ENCODE measurements at places on chromosomes 1 and 21.

GRCh38 chr1:14660801-14661200 lies 62.3 kb downstream of the KAZN start:
- DNase-seq: no peak

GRCh38 chr1:7726623-7727022 lies 44.5 kb upstream of the VAMP3 start:
- DNase-seq: no peak

- no peak for DNase-seq
These were observed at the start of gene CA14 for GRCh38 chr1:150257624-150258585. TSS of gene CA14 (plus strand) at chr1:150257774. CDS start at chr1:150258129, 355 bp downstream.

GRCh38 chr1:2983706-2984398 lies 37.4 kb upstream of the ACTRT2 start:
- DNase-seq: no peak

GRCh38 chr1:18805925-18806849 lies 53.3 kb downstream of the TAS1R2 start:
- no peak for DNase-seq

GRCh38 chr1:180199018-180199417 lies 31.0 kb upstream of the LHX4 start:
- DNase-seq: no peak

DNA sequence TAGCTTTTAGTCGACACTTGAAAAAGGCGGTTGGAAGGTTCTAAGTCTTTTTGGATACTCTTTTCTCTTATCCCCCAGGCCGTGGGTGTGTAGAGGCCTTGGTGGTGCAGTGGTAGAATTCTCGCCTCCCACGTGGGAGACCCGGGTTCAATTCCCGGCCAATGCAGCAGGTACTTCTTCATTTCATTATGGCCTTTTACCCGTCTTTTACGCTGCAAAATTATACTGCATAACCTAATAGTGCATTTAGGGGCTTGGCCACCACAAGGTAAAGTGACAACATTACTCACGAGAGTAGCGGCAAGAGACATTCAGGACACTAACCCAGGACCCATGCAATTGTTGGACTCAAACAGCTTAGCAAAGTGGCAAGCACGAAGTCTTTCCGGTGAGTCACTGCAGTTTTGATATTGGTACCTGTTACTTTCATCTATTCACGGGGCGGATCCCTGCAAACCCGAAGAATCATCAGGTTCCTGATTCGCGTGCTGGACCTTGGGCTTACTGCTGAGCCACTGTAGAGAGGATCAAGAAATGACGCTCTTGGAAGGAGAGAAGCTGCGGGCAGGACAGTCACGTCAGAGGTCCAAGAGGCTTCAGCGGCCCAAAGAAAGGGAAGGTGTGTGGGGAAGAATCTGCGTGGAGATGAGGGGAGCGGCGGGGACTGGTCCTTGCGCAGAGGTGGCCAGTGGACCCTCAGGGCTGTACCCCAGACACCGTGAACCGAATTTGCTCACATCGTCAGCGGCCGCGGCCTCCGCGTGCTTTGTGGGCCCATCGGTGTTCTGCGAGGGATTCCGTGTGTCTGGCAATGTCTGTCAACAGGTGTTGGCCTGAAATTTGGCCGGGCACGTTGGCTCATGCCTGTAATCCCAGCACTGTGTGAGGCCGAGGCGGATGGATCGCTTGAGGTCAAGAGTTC lies 12.9 kb upstream of the RNU1-4 start:
- DNase-seq: peak; percentile 30

DNA sequence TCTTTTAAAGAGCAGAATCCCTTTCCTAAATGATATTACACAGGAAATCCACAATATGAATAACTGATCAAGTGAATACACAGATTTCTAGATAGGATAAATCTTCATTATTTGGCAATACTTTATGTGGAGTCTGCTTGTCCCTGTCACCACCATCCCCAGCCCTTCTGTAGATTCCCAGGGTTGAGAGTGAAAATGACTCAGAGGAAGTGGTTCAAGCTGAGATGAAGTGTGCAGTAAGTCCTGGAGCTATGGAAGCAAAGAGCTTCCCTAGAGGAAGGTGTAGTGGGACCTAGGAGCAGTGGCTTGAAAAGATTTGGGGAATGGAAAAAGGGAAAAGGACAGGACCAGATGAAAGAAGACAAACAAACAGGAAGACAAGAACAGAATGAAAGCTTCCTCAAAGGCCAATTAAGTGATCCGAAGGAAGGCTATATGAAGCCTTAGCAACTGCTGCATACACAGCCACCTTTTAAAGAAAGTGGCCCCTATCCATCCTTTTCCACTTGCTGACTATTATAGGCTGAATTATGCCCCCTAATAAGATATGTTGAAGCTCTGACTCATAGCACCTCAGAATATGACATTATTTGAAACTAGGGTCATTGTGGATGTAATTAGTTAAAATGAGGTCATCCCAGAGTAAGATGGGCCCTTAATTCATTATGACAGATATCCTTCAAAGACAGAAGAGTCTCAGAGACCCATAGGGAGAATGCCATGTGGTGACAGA lies 96.5 kb upstream of the CAMK1G start:
- DNase-seq: no peak

- no peak for DNase-seq
These were observed 14.0 kb downstream of the OVAAL start for GRCh38 chr1:180572760-180573159.

DNA sequence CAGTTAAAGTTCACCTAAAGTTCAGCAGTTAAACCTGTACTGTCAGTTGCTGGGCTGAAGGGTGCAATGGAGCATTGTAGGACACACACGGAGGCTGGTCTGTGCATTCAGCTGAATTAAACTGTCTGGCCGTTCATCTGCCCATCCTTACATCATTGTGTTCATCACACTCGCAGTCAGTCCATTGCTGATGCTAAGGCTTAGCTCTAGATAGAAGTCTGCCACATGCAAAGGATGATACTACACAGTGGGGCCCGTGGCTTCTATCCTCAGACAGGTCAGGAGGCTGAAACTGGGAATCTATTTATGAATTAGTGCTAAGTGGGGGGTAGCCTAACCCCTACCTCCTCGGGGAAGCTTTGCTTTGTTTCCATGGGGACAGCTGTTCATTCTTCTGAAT lies 60.4 kb downstream of the CNIH3 start:
- DNase-seq: no peak

GRCh38 chr1:232335261-232335660 lies 294.7 kb downstream of the SIPA1L2 start:
- DNase-seq: no peak

- DNase-seq: no peak
These were observed 25.9 kb downstream of the IVNS1ABP start for GRCh38 chr1:185291159-185291558.

DNA sequence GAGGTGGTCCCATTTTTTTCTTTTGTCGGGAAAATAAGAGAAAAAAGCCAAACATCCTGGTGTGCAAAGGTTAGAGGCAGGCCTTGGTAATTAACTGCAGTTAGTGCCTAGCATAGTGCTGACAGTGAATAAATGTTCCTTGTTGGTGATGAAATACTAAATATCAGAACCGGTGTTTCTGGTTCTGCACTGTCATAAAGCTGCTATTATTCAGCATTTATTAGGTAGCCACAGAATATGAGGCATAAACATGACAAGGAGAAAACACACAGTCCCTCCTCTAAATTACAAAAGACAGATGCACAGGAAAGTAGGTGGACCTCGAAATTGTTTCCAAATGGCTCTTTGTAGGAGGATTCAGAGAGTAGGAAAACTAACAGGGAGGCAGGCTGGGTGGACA lies 122.0 kb upstream of the ADGRL2 start:
- DNase-seq: no peak

- no peak for DNase-seq
These were observed 10.0 kb upstream of the EPHA8 start for GRCh38 chr1:22553104-22553880.

GRCh38 chr1:54165146-54165545 lies 12.3 kb upstream of the CDCP2 start:
- DNase-seq: no peak

GRCh38 chr1:8910914-8911313 lies 32.4 kb upstream of the ENO1 start:
- no peak for DNase-seq

DNA sequence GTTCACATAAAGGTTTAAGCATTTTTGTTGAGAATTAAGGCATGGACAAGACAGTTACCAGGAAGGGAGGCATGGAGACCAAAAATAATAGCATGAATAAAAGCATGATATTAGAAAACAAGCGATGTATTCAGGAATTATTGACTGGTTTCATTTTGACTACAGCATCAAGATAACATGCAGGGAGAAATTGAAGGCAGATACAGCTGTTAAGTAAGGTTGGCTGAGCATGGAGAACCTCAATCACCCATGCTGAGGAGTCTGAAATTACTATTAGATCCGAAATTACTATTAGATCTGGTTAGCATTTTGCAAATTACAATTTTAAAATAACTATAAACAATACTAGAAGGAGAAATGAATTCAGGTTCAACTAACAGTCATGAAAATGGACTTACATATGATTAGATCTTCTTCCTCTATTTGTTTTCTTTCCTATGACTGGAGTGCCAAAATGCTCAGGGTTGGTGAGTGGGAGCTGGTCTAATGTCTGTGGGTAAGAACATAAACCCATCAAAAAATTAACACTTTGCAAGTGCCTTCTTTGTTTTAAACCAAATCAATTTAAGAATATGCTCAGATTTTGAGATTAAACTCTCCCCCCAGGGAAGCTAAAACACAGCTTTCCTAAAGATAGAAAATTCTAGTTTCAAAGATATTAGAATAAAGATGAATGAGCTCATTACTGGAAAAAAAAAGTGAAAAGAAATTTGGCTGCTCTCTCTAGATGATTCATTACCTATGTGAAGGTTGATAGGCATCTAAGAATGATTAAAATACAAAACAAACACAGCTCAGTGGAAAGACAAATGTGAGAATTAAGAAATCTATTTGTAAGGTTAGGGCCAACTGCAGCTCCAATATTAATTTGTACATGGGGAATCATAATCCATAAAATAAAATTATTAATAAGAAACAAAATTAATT lies 81.7 kb downstream of the ARID4B start:
- no peak for DNase-seq

DNA sequence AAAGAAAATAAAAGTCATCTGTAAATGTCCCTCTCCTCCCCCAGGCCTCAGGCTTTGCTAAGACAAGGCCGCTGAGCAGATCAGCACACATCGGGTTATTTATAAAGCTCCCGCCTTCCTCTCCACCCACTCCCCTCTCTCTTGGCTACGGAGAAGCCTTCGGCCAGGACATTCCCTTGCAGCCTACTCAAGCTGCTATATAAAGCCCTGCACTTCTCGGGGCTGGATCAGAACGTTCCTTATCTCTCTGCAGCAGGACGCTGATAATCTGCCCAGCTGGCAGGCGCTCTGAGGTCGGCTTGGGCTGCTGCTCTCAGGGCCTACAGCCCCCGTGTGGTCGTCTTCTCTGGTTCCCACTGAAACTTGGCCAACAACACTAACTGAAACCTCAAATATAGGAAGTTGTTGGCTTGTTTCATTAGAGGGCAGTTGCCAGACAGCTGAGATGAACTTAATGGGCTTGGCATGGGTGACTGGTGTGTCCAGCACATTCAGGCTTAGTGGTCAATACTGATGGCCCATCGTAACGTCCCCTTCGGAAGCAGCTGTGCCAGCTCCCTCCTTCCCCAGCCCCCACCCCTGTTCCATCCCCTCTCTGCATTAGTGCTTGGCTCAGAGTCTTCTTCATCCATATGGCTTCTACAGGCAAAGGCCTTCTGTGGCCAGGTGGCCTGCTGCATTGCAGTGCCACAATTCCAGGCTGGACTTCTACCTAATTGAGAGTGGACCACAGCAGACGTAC lies 64.6 kb downstream of the IER5 start:
- no peak for DNase-seq

DNA sequence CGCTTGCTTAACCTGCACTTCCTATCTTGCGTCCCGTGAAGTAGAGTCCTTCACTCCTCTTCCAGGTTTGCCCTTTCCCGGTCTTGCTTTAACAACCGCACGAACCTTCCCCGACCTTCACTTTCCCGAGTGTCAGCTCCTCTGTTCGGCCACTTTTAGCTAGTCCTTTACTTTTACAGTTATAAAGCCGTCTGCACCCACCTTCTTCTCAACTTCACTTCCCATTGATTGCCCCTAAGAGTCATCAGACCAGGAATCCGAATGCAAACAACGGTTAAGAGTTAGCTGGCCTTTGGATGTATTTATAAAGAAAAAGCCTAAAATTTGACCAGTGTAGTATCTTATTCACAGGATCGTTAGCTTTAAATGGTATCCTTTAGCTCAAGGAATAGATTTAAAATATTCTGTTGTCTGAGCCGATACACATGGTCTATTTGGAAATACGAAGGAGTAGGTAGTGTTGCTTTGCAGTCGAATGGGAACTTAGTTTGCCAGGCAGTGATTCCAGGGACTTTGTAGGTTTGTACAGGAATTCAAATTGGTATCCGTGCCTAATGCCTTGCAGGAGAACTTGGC lies 1.4 kb downstream of the PPP2R5A start:
- DNase-seq: no peak

DNA sequence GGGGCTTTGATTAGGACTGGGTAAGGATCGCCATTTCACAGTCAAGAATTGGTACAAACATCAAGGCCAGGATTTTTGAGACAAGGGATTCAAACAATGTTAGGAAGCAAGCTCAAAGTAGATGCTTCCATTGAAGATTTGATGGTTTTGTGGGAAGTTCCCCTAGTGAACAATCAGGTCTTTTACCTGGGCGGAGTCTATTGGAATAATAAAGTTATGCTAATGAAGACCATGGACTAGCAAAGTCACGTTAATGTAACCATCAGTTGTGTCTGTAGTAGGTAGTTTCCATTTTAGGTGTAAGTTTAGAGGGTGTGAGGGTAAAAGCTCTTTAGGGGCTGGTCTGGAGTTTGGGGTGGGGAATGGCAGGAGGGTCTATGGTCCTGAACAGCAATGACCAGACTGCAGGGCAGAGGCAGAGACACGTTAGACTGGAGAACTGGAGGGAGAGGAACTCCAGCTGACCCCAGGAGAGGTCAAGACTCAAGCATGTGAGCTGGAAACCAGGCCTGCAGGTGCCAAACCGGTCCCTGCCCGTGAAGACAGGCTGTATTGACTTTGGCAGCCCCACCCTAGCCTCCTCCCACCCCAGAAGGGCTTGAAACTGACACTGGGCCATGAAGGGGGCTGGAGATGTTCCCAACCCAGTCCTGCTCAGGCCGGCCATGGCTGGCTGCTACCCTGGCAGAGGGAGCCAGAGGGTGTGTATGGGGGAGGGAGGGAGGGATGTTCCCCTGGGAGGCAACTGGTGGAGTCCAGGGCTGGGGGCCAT lies 36.0 kb upstream of the GPR37L1 start:
- no peak for DNase-seq

- DNase-seq: peak; percentile 81
These were observed at the start of gene ADAMTS5 for GRCh38 chr21:26967062-26967913. TSS of gene ADAMTS5 (minus strand) at chr21:26967088. CDS start at chr21:26966391, 697 bp downstream.

DNA sequence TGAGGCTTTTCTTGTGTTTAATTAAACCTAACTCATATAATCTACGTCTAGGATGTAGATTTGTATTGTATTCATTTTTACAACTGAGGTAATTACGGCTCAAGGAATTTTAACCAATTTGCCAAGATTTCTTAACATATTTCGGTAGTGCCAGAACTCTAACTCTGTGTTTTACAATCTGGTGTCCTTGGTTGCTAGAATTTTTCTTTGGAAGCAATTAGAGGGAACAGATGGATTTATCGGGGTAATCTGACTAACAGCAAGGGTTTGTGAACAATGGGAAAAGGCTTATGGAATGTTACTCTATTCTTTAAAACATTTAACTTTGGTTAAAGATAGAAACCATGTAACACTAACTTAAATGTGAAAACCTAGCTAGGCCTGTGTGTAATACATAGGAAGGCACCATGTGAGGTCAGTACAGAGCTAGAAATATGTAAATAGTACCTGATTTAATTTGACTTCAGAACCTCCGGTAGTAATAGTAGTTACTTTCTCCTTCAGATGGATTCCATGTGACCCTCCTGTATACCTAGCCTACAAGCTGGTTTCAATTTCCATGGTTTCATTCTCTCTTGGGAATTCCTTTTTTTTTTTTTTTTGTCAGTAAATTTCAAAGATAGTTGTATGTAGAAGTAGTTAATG lies 1.2 kb downstream of the MTF2 start:
- DNase-seq: no peak
